Calu3 (cell line): ENCODE measurements at places on chromosomes 11 and 22. TPM values are rescaled to one million over a fixed set of nuclear protein-coding genes. Genes with fewer than 3 reads are reported as not detected.
A peak's percentile ranks its signal among the peaks of the same experiment; 100 is the strongest.

- DNase-seq, result no peak
Measured at GRCh38 chr22:38618258-38618657, 37.9 kb downstream of the FAM227A start.

The SLC1A2 gene
- 0.37 and 0.40 TPM in 2 replicates for total RNA-seq

DNA sequence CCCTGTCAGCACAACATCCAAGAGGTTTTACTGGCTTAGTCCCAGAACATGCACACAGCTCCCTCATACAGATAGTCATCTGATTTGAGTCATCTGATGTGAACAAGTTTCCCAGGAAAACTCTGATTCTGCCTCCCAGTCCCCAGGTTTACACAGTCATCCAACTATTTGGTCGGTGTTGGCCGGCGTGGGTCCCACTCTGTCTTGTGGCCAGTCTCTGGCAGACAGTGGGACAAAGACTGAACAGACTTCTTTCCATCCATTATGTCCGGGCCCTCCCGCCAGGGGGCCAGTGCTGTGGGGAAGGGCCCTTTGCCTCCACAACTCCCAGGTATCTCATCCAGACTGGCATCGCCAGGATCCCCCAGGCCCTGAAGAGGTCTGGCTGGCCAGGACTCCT is 60.0 kb downstream of the BTG4 start:
- no peak for DNase-seq

The ACTN3 gene
- not detected in 2 replicates for total RNA-seq

The ZNF214 gene
- total RNA-seq, result 3.0 and 3.1 TPM in 2 replicates

The MYO7A gene
- 3.7 and 5.2 TPM in 2 replicates for total RNA-seq

The IGF2 gene
- total RNA-seq, result 0.37 and 0.45 TPM in 2 replicates

DNA sequence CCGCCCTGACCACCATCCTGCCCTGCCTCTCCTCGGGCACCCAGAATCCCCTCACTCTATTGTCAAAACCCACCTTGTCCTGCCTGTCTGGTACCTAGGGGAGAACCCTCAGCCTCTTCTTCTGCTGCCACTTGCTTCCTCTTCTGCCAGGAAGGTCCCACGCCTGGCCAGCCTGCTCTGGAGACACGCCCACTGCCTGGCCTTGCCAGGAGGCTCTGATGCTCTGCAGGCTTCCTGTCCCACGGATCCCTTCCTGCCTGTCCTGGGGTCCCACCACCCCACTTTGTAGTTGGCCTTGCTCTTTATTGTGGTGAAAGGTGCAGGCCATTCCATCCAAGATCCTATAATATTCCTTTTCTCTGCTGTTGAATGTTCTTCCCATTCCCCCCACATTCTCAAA is 63.4 kb downstream of the BMAL1 start:
- DNase-seq, result no peak

- DNase-seq, result no peak
Measured at GRCh38 chr11:70064008-70064725, 13.9 kb upstream of the ANO1 start.

The SLC22A8 gene
- total RNA-seq, result not detected in 2 replicates

DNA sequence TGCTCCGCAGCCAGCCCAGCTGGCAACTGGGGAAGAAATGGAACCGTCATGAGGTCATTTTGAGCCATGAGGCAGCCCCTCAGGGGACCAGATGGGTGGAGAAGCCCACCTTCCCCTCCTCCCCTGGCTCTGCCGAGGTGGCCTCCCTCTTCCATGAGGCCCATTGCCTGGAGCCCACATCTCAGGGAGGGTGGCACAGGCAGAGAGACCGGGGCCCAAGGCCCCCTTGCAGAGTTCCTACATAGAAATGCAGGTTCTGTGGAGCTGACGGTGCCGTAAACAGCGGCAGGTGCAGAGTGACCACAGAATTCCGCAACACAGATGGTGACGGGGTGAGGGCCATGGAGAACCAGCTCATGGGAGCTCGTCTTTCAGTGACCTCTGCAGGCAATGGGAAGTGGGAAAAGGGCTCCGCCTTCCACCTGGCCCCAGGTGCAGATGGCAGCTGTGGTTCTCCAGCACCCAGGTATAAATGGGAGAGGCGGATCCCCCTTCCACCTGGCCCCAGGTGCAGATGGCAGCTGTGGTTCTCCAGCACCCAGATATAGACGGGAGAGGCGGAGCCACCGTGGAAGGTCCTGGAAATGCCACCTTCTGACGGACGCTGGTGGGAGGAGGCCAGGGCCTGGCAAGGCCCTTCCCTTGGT is 765.4 kb downstream of the BRD1 start:
- DNase-seq, result no peak

GRCh38 chr11:18493310-18493709 is 33.4 kb downstream of the TSG101 start:
- no peak for DNase-seq

The VSTM5 gene
- total RNA-seq, result 0.71 and 0.76 TPM in 2 replicates

DNA sequence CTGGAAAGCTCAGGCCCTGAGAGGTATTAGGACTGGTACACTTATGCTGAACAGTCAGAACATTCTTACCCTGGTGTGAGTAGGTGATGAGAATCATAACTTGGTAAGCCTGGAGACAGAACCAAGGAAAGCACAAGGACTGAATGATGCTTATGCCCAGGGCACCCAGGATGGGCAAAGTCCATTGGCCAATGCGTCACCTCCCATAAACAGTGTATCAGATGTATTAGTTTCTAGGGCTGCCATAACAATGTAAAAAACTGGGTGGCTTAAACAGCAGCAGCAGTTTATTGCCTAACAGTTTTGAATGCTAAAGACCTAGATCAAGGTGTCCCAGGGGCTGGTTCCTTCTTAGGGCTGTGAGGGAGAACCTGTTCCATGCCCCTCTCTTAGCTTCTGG is 107.0 kb downstream of the FAR1 start:
- no peak for DNase-seq

DNA sequence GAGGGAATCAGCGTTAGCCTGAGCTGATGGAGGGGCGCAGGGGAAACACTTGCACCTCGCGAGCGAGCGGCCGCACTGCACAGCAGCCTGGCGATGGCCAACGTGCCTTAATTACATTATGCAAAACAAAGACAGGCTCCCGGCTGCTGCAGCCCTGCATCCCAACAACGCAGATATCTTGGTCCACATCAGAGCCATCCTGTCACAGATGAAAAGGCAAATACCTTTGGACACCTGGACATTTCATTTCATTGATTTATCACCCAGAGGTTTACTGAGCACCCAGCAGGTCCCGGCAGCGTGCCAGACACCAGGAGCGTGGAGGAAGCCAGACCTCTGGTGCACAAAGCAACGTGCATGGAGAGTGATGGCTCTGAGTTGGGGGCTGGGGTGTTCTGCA is 843.0 kb downstream of the TBC1D22A start:
- no peak for DNase-seq

DNA sequence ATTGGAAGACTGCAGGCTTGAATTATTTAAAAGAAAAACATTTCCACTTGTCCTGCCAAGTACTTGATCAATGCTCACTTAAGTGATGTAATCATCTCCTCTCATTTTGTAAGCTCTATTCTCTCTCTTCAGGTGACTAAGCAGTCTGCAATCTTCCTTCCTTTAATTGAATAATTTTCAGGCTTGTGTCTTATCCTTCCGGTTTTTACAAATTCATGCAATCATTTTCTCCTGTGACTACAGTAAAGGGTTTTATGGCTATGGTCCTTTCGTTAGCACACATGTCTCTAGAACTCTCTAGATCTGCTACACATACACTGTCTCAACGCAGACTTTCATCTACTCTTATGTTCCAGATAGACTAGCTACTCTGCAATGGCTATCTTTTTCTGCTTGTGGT is 12.6 kb upstream of the UPB1 start:
- DNase-seq, result no peak

DNA sequence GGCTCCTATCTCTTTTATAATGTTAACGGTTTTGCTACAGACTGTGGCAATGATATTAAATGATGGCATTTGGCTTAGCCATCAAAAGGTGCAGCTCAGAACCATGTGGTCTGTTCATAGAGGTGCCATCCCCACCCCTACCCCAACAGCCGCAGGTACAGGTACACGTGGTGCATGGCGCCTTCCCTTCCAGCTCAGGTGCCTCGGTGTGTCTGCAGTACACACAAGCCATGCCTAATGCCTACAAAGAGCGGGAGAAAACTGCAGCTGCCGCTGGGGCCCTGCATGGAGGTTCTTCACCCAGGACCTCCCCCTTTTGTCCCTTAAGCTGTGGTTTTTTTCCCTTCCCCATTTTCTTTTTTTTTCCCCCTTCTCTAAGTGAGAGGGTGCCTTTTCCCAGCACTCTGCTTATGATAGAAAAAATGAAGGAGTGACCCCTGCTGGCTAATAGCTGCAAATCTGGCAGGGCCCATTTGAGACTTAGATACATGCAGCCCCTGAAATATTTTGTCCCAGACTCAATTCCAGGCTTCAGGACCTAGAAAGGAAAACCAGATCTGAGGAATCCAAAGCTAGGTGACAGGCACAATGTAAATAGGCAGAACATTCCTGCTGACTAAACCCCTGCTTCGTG is 6.5 kb downstream of the OR52M1 start:
- DNase-seq, result peak; percentile 8

GRCh38 chr11:112017538-112017937 is 7.7 kb upstream of the DLAT start:
- DNase-seq, result no peak

The RPS25 gene
- total RNA-seq, result 471 and 510 TPM in 2 replicates

The VWCE gene
- 0.47 and 0.66 TPM in 2 replicates for total RNA-seq

DNA sequence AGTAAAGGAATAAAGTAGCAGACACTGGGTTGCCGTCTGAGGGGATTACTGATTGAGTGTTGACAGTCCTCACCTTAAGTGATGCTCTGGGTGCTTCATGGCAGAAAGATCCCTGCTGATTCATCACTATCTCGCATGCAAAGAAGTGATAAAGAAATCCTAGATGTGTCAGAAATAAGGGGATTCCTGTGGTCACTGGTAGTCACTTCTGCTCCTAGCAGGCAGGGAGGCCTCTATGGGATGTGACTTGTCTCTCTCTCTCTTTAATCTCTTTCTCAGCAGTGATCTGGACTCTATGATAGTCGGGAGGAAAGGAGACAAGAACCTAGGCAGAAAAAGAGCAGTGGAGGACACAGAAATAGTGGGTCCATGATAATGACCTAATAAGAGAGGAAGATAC is 30.9 kb upstream of the OR56A1 start:
- DNase-seq, result no peak

GRCh38 chr11:114377612-114378267 is 22.6 kb downstream of the C11orf71 start:
- DNase-seq, result no peak

DNA sequence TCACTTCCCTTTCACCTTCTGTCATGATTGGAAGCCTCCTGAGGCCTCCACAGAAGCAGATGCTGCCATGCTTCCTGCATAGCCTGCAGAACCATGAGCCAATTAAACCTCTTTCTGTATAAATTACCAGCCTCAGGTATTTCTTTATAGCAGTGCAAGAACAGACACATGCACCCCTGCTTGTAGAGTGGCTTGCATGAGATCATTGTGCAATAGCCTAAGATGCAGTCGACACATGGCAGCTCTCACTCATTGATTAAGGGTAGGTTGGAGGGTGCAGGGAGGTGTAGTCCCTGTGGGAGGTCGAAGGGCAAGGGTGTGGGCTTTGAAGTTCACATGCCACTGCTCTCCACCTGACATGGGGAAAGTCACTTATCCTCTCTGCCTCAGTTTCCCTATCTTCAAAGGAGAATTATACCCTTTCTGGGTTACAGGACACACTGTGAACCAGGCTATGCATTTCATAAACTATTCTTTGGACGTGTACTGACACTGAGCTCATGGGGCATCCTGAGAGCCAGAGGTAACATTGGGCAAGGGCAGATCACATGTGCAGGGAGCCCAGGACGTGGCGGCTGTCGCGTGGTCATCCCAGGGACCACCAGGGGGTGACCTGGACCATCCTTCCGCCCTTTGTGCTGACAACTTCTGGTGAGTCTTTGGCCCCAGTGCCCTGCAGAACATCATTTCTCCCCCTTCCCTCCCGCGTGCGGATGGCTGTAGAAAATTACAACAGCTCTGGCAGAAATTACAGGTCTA is 69.2 kb upstream of the SHANK2 start:
- no peak for DNase-seq

The KDM4D gene
- 0.68 and 1.2 TPM in 2 replicates for total RNA-seq
